Dorsolateral prefrontal cortex (tissue), 122 donors: ENCODE measurements at places on chromosomes 2 and 18. TPM values are rescaled to one million over a fixed set of nuclear protein-coding genes. Genes with fewer than 3 reads are reported as not detected.

GPAT2 gene
- 4.7 TPM for total RNA-seq

OTX1 gene
- 7.3 TPM for total RNA-seq

VWA3B gene
- total RNA-seq = 1.6 TPM

CCDC121 gene
- 7.2 TPM for total RNA-seq

SCN2A gene
- total RNA-seq = 179 TPM

NDUFB3 gene
- 41.9 TPM for total RNA-seq

APLF gene
- total RNA-seq = 10.1 TPM

FBLN7 gene
- total RNA-seq = 11.3 TPM

CCDC178 gene
- total RNA-seq = 0.44 TPM

CD8B gene
- total RNA-seq = not detected

SCYGR7 gene
- total RNA-seq = not detected

G6PC2 gene
- not detected for total RNA-seq

CNPPD1 gene
- 35.6 TPM for total RNA-seq

NPHP1 gene
- total RNA-seq = 10.3 TPM

FMNL2 gene
- 140 TPM for total RNA-seq

MAB21L4 gene
- total RNA-seq = not detected

CIB4 gene
- total RNA-seq = not detected

SERPINB3 gene
- total RNA-seq = not detected

TRIM43 gene
- total RNA-seq = not detected

DSEL gene
- 15.0 TPM for total RNA-seq

SNTG2 gene
- 7.6 TPM for total RNA-seq

PROKR1 gene
- not detected for total RNA-seq
